ENCODE measurements at places on chromosomes 7 and 10.

- DNase-seq: no peak
These were observed 31.3 kb downstream of the PIP4K2A start for GRCh38 chr10:22683140-22683389.

- DNase-seq: no peak
These were observed 11.0 kb downstream of the POT1 start for GRCh38 chr7:124918662-124919061.

- no peak for DNase-seq
These were observed 662.6 kb upstream of the IGFBP3 start for GRCh38 chr7:46583656-46584055.

DNA sequence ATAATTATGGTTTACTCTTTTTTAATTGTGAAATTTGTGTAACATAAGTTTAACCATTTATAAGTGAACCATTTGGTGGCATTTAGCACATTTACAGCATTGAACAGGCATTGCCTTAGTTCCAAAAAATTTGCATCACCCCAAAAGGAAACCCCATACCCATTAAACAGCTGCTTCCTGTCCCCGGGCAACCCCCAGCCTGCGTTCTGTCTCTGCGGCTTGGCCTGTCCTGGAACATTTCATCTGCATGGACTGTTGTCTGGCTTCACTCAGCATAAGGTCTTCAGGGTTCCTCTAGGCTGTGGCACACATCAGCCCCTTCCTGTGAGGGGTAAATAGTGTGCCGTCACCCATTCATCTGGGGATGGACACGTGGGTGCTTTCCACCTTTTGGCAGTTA lies 6.9 kb downstream of the RET start:
- no peak for DNase-seq

GRCh38 chr10:9645928-9646600 lies 1371.6 kb upstream of the CELF2 start:
- no peak for DNase-seq

DNA sequence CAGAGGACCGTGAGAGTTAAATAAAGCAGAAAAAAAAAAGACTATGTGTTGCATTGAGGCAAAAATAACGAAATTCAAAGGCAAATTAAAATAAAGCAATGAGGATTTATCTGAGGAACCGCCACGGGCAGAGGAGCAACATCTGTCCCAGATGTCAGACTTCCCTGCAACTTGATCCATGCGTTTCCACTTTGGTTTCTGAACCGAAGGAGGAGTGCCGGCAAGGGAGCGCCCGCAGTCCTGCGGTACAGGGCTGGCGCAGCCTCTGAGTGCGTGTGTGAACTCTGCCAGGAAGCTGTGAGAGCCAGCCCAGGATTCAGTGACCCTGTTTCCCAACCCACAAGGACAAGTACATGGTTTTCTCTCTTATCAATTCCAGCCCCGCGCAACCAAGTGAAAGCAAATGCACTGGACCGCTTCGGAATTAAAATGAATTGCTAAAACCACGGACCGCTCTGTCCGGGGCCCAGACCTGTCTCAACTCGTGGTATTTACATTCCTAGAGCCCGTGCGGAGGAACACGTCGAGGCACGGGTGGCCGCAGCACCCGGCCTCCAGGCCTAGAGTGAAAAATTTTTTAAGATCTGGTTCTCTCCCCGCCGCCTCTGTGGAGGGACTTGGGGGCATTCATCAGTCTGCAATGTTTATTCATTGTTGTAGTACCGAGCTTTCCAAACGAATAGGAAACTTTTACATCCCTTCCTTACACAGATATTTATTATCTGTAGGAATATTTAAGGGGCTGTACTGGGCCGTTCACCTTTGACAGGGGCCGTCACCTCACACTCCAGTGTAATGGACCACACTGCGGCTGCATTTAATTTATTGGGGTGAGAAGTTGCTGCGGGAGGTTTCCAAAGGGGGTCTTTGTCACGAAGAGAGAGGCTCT lies 291.5 kb upstream of the NFE2L3 start:
- peak; percentile 71 for DNase-seq

DNA sequence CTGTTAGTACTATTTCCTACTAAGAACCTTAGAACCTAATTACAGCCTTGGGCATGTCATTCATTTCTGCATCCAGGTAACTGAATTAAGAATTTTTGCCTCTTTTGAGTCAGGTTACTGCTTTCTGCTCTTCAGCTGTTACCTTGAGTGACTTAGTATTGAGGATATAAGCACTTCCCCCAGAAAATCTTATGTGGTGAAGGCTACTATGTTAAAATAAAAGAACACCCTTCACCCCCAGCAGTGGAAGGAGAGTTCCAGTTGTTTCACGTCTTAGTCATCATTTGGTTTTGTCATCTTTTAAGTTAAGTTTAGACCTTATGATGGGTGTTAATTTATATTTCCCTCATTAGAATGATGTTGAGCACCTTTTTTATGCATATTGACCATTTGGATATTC lies 82.8 kb downstream of the GLCCI1 start:
- DNase-seq: no peak

GRCh38 chr10:77626266-77626935 lies 11.2 kb downstream of the KCNMA1 start:
- DNase-seq: no peak

DNA sequence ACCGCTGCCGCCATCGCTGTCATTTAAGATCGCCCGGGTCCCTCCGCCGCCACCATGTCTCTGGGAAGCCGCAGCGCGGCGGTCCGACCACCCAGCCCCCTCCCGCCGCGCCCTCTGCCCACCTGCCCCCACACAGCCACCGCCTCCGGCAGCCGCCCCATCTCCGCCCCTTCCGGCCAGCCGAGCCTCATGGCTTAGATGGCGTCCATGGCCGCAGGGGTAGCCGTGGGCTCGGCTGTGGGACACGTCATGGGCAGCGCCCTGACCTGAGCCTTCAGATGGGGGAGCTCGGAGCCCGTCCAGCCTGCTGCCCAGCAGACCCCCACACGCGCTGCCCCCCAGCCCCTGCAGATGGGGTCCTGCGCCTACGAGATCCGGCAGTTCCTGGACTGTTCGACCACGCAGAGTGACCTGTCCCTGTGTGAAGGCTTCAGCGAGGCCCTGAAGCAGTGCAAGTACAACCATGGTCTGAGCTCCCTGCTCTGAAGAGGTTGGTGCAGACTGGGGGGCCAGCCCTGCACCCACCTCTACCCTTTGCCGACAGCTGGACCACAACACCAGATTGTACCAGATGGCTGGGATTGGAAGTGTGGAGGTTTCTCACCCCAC lies 38.0 kb upstream of the TARP start:
- DNase-seq: no peak

DNA sequence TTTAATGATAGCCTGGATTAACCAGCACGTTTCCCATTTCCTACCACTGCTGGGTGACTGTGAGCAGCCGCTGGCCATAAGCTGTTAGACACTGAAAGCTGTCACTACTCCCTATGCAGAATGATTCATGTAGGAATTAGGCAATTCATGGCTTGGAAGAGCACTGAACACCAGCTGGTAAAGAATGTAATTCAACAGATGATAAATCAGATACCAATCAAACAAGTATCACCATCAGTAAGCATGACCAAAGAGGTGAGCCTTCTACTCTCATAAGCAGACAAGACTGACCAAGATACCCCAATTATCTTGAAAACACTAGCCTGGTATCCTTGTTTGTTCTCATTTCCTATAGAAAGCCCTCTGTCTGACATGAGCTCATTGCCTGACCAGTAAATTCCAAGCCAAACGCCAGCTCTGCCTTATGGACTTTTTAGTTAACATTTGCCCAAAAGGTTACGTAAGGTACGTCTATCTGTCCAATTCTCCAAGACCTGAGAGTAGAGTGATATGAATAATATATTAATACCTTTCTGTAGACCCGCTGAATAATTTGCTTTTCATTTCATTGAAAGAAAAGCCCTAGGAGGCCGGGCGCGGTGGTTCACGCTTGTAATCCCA lies 127.7 kb downstream of the ELMO1 start:
- no peak for DNase-seq

DNA sequence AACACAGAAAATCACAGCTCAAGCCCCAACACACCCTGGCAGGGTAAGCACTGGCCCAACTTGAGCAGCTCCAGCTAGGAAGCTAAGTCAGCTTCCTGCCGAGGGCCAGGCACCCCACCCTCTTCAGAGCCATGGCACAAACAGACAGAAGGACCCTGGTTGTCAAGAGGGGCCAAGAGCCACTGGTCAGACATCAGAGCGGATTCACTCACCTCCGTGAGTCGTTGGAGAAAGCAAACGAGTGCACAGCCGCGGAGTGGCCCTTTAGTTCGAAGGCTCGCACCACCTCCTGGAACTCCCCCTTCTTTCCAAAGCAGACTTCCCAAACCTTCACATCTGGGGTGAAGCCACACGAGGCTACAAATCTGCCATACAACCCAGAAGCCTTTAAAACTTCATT lies 7.4 kb downstream of the TBL2 start:
- no peak for DNase-seq
